Urinary bladder (tissue), 4 donors: ENCODE measurements at places on chromosomes 5 and 9. TPM values are rescaled to one million over a fixed set of nuclear protein-coding genes. Genes with fewer than 3 reads are reported as not detected.

SPINK13 gene
- polyA plus RNA-seq = not detected

DNA sequence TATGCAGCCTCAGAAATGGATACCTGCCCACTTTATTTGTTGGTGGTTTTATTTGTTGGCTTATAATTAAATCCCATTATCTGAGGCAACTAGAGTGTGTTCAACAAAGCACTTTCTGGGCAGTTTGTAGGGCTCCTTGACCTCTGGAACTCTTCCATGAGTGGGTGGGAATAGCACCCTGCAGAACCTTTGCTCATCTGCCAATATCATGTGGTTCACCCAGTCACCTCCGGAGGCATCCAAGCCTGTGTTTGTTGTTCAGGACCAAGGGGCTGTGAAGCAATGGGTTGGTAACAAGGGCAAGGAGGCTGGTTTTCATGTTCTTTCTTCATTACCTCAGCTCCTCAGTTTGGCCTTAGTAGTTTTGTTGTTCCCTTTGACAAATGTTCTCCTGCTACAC is 314.0 kb downstream of the NDUFS4 start:
- no peak for DNase-seq

FCHSD1 gene
- 15.6 TPM for polyA plus RNA-seq

GRCh38 chr9:21708260-21708711 is 94.2 kb upstream of the MTAP start:
- DNase-seq = no peak

GRCh38 chr9:98796364-98797101 is at the start of gene ANKS6:
Gene ANKS6, minus strand, starts transcription at chr9:98796555. Its CDS starts 64 bp downstream, at chr9:98796491.
- DNase-seq = no peak

GRCh38 chr9:728535-728934 is 113.0 kb upstream of the DMRT1 start:
- DNase-seq = no peak
